ENCODE measurements at places on chromosomes 6 and 20. TPM values are rescaled to one million over a fixed set of nuclear protein-coding genes. Genes with fewer than 3 reads are reported as not detected.

GRCh38 chr6:21222656-21223055, 370.9 kb upstream of the SOX4 start:
- no peaks in the 10 kb centered on the region for H3K4me1 ChIP-seq
- no peaks in the 10 kb centered on the region for H3K27me3 ChIP-seq
- H3K27ac ChIP-seq = no peak overlapping the region

OXT gene
- polyA plus RNA-seq = 0.68 TPM

GJA1 gene
- 6.5 TPM for polyA plus RNA-seq

MEI4 gene
- not detected for polyA plus RNA-seq

TCF21 gene
- 3.6 TPM for polyA plus RNA-seq

FAM209A gene
- polyA plus RNA-seq = 1.1 TPM

MLN gene
- polyA plus RNA-seq = not detected

GRCh38 chr6:40371095-40371494, 216.1 kb downstream of the LRFN2 start:
- H3K4me3 ChIP-seq = no peak overlapping the region
- no peaks in the 10 kb centered on the region for H3K27me3 ChIP-seq
- no peaks in the 10 kb centered on the region for H3K36me3 ChIP-seq
- no peak for DNase-seq

DNA sequence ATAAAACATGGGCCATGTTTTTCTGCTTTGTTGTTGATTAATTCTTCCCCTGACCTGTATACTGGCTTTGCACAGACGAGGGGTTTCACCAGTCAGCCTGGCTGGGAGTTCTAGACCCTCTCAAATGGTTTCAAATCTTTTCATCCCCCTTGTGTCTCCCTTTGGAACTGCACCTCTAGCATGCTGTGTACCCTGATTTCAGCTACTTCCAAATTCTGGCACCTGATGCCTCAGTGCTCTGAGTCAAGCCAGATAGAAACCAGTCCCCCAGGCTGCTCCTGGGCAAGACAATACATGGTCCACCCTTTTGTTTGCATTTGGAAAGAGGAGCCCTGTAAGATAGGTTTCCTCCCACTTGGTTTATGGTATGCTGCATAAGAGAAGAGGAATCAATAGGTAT, 290.2 kb downstream of the BTBD3 start:
- H3K4me1 ChIP-seq = no peaks in the 10 kb centered on the region
- H3K4me3 ChIP-seq = no peak overlapping the region
- no peaks in the 10 kb centered on the region for H3K27me3 ChIP-seq
- DNase-seq = no peak
- H3K27ac ChIP-seq = no peak overlapping the region

TBXT gene
- not detected for polyA plus RNA-seq

DNA sequence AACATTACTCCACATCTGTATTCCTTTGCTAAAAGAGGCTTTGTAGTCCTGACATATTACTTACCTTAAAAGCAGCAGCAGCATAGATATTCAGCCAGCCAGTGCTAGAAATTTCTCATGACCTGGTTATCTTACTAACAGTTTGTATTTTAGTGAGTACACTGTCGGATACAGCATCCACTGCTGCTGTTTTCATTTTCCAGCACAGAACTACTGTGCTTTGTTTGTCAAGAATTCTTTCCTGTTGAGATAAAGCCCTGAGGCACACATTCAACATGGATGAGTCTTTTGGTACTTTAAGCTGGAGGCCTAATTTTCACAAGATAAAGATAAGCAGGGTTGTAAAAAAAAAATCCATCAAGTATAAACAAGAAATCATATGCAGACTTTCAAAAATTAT, 311.2 kb upstream of the OPRM1 start:
- H3K36me3 ChIP-seq = no peaks in the 10 kb centered on the region
- no peaks in the 10 kb centered on the region for H3K27me3 ChIP-seq
- no peak overlapping the region for H3K4me3 ChIP-seq
- no peak for DNase-seq

OR5V1 gene
- not detected for polyA plus RNA-seq

DNA sequence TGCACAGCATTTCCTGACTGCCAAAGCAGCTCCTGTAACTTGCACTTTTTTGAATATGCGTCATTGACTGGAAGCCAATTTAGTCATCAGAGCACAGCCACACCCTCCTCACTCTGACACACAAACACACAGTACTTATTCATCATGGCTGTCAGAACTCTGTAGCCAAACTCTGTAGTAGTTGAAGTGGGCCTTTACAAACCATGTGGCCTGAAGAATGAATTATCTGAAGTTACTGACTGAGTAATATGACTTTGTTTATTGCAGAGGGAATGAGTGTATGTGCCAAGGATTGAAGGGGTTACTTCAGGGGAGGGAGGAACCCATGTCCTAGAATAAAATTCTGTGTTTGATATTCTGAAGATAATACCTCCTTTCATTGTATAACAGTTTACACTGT, 102.7 kb downstream of the FIG4 start:
- H3K4me3 ChIP-seq = no peak overlapping the region
- no peaks in the 10 kb centered on the region for H3K27me3 ChIP-seq
- peaks cover 12% of the 10 kb centered on the region for H3K36me3 ChIP-seq
- H3K4me1 ChIP-seq = peaks cover 12% of the 10 kb centered on the region
- no peak for DNase-seq

FAM83C gene
- polyA plus RNA-seq = not detected

DNA sequence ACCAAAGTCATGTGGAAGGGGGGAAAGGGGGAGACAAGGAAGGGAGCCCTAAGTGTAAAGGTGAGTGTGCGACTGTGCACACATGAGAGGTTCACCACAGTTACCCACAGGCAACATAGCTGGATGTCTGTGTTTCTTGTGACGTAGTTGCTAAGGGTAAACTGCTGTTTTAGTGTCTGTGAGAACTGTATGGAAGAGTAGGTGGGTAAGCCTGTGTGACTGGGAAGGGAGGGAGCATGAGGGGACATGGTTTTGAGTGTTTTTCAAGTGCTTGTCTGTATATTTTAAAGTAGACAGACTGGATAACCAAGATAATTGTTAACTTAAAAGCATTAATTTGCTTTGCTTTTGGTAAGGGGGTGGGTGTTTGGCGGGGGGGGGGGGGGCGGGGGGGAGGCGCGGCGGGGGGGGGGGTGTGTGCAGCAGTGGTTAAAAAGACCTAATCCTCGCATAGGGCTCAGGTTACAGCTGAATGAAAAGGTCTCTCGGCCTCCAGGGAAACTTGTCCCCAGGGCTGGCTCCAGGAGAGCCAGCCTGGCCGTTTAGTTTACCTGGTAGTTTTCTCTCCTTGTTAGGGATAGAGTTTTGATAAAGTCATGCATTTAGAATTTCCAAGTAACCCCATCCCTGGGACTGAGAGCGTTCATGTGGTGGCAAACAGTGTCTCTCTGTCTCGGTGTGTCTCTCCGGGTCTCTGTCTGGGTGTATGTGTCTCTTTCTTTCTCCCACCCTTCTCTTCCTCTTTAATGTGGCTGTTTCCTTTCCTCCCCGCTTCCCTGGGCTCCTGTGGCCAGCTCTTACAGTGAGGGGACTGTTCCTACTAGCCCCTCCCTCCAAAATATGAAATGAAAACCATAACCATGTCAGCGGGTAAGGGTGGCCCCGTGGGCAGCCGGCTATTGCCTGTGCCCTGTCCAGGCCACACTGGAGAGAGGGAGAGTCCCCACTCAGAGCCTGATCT, 3.4 kb downstream of the SCUBE3 start:
- H3K27me3 ChIP-seq = peaks cover 44% of the 10 kb centered on the region
- no peak for DNase-seq
- H3K4me3 ChIP-seq = no peak overlapping the region
- peaks cover 24% of the 10 kb centered on the region for H3K4me1 ChIP-seq

MICB gene
- 6.9 TPM for polyA plus RNA-seq

- no peak for DNase-seq
- H3K36me3 ChIP-seq = no peaks in the 10 kb centered on the region
- no peaks in the 10 kb centered on the region for H3K27me3 ChIP-seq
Observed at GRCh38 chr6:788058-788457, 95.1 kb upstream of the EXOC2 start.

RBM24 gene
- polyA plus RNA-seq = 0.76 TPM

DNA sequence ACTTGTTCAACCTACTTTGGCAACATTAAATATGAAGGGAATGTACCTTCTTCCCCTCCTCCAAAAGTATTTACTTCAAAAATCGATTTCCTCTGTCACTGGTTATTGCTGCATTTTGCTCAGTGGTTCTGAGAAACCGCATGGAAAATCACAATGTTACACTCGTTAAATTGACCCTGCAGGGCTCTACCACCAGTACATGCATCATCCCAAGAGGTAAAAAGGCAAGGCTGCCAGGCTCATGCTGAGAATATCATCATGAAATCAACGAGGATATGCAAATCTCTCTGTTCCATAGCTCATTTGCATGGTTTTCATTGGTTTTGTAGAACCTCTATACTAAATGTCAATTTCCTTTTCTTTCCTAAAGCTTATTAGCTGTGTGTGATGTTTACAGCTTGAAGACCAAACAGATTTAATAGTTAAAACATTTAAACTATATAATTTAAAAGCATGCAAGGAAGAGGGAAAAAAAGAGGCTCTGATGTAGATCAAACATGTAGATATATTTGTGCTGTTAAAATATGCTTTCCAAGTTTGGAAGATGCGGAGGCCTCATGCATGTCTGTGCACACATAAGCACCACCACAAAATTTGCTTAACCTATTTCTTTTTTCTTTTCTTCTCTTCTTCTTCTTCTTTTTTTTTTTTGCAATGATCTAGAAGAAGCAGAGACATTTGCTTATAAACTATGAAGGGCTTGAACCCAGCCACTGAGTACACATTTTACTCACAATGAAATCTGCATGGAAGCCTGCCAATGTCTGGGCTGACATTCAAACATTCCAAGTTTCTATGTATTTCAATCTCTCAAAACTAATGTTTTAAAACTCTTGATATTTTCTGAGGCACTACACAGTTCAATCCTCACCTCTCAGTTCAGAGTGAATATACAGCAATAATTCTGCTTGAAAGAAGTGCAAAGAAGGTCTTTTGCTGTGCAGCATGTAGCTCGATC, 194.0 kb downstream of the GMPR start:
- DNase-seq = no peak
- H3K27ac ChIP-seq = peak overlapping the region; percentile 69
- no peaks in the 10 kb centered on the region for H3K36me3 ChIP-seq
- no peaks in the 10 kb centered on the region for H3K27me3 ChIP-seq

FUT9 gene
- not detected for polyA plus RNA-seq

LY6G6C gene
- polyA plus RNA-seq = not detected

GRCh38 chr6:6915813-6916547, 191.8 kb upstream of the RREB1 start:
- H3K27me3 ChIP-seq = no peaks in the 10 kb centered on the region
- peaks cover 15% of the 10 kb centered on the region for H3K4me1 ChIP-seq
- H3K27ac ChIP-seq = peak overlapping the region; percentile 86
- DNase-seq = no peak
- no peaks in the 10 kb centered on the region for H3K36me3 ChIP-seq
- no peak overlapping the region for H3K4me3 ChIP-seq

EPB41L1 gene
- polyA plus RNA-seq = 1.5 TPM

GRCh38 chr6:145110109-145110508, 625.2 kb downstream of the EPM2A start:
- no peak overlapping the region for H3K27ac ChIP-seq
- no peak overlapping the region for H3K4me3 ChIP-seq

- H3K4me3 ChIP-seq = no peak overlapping the region
- no peaks in the 10 kb centered on the region for H3K27me3 ChIP-seq
- no peak overlapping the region for H3K27ac ChIP-seq
- no peaks in the 10 kb centered on the region for H3K4me1 ChIP-seq
Observed at GRCh38 chr6:155580904-155581303, 125.3 kb upstream of the NOX3 start.

PROKR2 gene
- polyA plus RNA-seq = not detected

FOXA2 gene
- not detected for polyA plus RNA-seq

RCAN2 gene
- 2.4 TPM for polyA plus RNA-seq

GRCh38 chr6:76506808-76507207, 434.3 kb upstream of the IMPG1 start:
- no peak for DNase-seq
- H3K36me3 ChIP-seq = no peaks in the 10 kb centered on the region
- H3K4me3 ChIP-seq = no peak overlapping the region
- H3K27ac ChIP-seq = no peak overlapping the region
- no peaks in the 10 kb centered on the region for H3K27me3 ChIP-seq
- no peaks in the 10 kb centered on the region for H3K4me1 ChIP-seq

DLL1 gene
- polyA plus RNA-seq = 12.6 TPM

DNA sequence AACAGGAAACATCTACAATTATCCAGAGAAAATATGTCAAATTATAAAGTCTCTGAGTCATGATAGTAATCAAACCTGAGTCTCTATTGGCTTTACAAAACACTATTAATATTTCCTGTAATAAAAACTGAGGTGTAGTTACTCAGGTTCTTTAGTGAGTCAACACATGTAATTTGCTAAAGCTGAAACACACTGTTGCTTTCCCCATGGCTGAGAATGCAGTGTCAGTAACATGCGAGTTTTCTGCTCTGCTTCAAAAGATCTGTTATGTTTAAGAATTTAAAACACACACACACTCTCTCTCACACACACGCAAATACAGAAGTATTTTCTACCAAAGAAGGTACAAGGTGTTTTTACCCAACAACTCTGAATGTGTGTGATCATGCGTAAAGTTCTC, 38.6 kb downstream of the ATXN1 start:
- no peak overlapping the region for H3K4me3 ChIP-seq
- no peak for DNase-seq
- H3K27me3 ChIP-seq = no peaks in the 10 kb centered on the region
- H3K36me3 ChIP-seq = no peaks in the 10 kb centered on the region
- no peak overlapping the region for H3K27ac ChIP-seq
- peaks cover 47% of the 10 kb centered on the region for H3K4me1 ChIP-seq

BEND6 gene
- polyA plus RNA-seq = 0.32 TPM

DNA sequence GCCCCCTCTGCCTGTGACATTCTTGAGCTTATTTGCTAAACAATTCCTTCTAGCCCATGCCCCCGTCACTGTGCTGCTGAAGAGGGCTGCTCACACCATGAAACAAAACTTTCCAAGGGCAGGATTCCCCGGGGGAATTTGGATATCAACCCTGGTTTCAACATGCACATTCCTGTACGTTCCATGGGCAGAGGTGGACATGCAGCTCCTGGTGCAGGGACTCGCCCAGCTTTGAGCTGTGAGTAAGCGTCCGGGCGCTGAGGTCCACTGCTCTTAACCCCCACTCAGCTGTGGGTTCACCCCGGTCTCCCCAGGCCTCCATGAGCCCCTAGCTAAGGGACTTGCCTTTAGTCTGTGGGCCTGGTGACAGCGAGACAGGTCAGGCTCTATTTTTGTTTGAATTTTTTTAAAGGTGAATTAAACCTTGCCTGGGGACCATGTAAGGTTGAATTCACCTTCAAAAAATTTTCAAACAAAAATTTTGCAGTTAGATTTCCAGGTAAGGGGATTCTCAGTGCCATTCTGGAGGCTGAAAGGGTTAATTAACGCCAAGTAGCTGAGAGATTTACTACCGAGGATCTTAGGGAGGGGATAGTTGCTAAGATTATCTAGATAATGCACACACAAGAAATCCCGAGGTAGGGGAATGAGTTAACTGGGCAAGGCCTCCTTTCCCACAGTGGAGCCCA, 70.3 kb upstream of the SLC22A23 start:
- H3K27ac ChIP-seq = no peak overlapping the region
- H3K36me3 ChIP-seq = no peaks in the 10 kb centered on the region
- H3K4me3 ChIP-seq = no peak overlapping the region
- H3K4me1 ChIP-seq = no peaks in the 10 kb centered on the region
- no peak for DNase-seq
